Activated T-helper 17 cell treated with anti-CD3 and anti-CD28 coated beads, Interleukin-2, amount 50 U/mL, for 72 hours (primary cell): ENCODE measurements at places on chromosomes 1 and 21. TPM values are rescaled to one million over a fixed set of nuclear protein-coding genes. Genes with fewer than 3 reads are reported as not detected.

DNA sequence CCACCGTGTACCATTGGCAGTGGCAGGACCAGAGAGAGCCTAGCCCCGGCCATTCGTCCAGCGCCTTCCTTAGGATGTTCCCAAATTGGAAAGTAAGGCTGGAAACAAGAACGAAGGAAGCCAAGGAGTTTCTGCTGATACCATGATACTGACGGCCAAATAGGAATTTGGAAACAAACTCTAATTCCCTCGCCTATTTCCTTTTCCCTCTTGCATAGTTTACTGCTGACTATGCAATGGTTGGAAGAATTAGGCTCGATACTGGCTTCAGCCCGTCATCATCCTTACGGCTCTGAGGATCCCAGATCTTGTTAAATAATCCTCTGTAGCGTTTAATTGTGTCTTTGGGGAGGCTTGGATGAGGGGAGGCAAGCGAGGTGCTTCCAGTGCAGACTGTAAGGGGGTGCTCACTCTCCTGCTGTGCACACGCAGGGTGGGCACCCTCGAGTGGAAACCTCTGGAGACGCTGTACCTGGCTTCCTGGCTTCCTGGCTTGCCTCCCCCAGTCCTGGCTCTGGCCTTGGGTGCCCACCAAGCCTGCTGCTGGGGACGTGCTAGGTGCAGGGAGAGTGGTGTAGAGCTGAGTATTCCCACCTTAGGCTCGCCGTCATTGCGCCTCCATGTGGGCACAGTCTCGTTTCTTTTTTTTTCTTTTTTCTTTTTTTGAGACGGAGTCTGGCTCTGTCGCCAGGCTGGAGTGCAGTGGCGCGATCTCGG is 27.4 kb upstream of the CAMTA1 start:
- no peak for ATAC-seq

DNA sequence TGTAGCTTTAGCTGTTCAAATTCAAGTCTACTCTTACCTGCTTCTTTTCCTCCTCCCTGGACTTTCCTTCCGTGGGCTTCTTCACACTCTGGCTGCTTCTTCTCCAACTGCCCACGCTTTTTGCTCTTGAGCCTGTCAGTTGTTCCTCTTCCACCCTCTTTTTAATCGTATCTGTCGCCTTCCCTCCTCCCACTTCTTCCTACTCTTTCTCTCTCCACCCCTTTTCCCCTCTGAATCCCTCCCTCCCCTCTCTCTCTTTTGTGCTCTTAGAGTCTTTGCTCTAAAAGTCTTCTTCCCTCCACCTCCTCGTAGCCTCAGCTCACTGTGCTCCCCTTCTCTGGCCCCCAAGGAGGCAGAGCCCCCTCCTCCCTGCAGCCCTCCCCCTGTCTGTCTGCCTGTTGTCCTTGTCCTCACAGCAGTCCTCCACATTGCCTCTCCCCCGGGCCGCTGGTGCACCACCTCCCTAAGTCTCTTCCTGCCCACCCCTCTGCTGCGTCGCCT is 12.9 kb upstream of the GJA5 start:
- no peak for ATAC-seq

DNA sequence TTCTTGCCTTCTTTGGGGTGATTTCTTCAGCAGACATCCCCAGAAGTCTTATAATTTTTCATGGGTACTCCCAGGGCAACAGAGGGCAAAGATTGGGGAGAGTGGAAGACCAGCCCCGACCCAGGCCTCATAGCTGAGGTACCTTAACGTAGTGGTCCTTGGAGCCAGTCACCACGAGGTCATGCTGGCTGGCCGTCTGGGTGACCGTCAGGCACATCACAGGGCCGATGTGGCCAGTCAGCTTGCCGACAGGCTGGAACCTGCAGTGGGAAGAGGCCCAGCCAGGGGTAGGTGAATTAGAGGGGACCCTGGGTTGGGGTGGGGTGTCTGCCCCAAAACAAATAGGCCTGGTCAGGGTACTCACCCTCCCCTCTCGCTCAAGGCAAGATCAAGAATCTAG is 46.9 kb downstream of the KIF21B start:
- no peak for ATAC-seq

DNA sequence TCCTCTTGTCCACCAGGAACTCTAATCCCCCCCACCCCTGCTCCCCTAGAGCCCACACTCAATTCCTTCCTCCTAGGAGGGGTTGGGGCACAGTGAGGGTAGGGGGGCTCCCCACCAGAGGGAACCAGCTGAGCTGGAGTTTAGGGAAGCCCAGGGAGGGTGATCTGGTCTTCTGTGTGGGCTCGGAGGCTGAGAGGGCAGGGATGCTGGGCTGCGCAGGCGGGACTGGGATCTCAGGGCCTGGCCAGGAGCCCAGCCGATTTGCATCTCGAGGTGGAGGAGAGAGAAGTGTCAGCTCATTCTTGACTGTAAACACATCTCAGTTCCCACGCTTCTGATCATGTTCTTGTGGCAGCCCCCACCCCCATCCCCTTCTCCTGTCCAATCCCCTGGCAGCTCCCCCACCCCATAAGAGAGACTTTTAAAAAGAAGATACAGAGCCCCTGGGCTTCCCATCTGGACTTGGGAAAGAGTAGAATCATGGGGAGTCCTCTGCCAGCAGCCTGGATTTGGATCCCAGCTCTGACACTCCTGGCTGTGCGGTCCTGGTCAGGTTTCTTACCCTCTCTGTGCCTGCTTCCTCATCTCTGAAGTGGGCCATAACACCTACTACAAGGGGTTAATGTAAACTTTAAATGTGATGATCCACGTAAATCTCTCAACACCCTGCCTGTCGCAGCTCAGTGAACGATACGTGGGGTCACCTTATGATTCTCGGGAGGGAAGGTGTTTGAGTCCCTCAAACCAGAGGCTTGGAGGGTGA is 6.6 kb downstream of the PEAR1 start:
- no peak for ATAC-seq

Gene DDR2
- 0.34 TPM for total RNA-seq

DNA sequence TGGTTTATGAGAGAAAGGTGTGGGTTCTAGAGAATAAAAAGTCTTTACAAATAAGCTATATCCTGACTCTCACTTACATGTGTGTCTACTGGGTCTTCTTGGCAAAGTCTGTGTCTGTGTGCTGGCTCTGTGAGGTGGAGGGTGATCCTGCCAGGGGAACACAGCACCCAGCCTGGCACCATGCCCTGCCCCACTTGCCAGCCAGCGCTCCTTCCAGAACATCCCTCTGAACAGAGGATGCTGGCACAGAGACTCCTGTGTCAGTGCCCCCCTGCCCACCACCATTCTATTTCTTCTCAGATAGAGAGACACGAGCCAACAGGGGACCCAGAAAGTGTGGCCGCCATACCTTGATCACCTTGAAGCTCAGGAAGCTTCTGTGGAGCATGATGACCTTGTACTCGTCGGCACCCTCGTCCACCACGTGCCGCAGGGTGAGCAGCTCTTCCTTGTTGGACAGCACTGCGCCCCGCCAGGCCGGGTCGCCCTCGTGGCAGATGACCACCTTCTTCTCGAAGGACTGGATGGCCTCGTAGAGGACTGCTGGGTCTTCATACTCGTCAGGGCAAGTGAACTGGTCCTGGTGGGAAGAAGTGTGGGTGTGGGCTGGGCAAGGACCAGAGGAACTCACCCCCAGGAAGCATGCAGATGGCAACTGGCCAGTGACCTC is 49.7 kb downstream of the NTPCR start:
- no peak for ATAC-seq

Gene AKR1A1
- total RNA-seq: 151 TPM

DNA sequence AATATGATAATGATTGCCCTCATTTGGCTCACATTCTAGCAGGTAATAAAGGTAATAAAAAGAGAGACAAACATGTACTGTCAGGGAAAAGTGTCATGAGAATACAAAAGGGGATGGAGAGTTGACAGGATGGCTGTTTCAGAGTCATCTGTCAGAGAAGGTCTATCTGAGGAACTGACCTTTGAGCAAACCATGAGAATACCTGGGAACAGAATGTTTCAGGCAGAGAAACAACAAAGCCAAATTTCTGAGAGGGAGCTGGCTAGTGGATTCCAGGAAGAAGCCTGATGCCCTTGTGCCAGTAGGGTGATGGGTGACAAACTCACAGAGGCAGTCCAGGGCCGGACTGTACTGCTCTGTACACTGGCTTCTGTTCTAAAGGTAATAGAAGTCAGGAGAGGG is 107.2 kb downstream of the C1orf21 start:
- ATAC-seq: no peak
